H4 (cell line): ENCODE measurements at places on chromosomes 16 and 17.

- no peak for DNase-seq
Observed at GRCh38 chr16:48393485-48394354, 8.5 kb upstream of the SIAH1 start.

DNA sequence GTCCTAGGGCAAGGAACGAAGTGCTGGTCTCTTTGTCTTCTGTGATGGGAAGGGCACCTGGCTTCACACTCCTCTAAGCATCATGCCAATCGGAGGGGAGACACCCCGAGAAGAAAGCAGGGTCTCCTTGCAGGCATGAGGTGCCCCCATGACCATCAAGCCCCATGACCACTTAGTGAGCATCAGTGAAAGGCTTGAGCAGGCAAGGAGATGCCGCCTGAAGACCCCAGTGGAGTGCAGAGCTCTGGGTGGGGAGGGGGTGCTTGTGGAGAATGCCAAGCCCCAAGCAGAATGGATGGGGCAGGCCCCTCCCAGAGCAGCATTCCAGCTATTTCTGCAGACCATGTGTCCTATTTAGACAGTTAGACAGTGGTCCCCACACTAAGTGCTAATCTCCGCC lies 232.7 kb upstream of the TNRC6C start:
- DNase-seq: no peak

DNA sequence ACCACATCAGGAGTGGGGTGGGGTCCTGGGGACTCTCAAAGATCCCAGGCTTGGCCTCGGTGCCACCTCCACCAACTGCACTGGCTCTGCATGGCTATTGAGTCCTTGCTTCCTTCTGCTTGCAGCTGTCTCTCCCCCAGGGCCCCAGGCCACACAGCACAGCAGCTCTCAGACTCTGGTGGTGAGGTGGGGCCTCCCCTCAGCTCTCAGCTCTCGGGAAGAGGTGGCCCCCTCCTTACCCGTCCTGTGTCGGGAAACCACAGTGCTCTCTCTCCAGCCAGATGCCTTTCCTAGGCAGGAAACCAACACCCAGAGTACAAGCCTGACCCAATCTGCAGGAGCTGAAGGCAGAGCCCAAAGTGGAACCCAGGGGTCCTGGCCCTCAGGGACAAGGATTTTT lies 18.5 kb downstream of the SRCIN1 start:
- DNase-seq: no peak

DNA sequence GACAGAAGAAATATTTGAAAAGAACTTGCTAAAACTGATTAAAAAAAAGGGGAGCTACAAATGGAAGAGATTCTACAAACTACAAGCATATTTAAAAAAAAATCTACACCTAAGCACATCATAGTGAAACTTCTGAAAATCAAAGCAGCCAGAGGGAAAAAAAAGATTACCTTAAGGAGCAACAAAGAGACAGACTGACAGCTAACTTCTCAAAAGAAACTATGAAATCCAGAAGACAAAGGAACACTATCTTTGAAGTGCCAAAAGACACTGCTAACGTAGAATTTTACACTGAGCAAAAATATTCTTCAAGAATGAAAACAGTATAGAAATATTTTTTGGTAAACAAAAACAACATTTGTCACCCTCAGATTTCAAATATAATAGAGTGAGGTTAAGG lies 151.2 kb downstream of the MYO1D start:
- DNase-seq: no peak

GRCh38 chr16:17309510-17309909 lies 161.2 kb downstream of the XYLT1 start:
- no peak for DNase-seq

- no peak for DNase-seq
Observed at GRCh38 chr17:80453998-80454556, 22.3 kb downstream of the NPTX1 start.

GRCh38 chr17:3974138-3974687 lies 10.0 kb upstream of the ATP2A3 start:
- no peak for DNase-seq

GRCh38 chr17:8210761-8211458 lies 535 bp upstream of the AURKB start:
- DNase-seq: no peak

GRCh38 chr16:50124769-50125168 lies 28.3 kb upstream of the TENT4B start:
- no peak for DNase-seq

DNA sequence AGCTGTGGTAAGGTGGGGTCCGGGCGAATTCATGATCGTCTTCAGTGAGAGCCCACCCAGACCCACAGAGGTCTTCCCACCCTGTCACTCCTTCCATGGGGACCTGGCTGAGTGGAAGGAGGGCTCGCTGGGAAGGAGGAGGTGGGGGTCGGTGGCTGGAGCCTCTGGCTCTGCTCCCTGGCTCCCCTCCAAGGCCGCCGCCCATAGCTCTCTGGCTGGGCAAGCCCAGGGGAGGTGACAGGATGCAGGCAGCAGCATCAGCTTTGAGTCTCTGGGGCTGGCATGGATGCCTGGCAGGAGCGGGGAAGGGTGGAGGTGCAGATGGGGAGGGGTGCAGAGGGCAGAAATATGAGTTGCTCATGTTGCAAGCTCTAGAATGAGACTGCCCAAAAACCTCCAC lies 147.0 kb downstream of the ENGASE start:
- no peak for DNase-seq

DNA sequence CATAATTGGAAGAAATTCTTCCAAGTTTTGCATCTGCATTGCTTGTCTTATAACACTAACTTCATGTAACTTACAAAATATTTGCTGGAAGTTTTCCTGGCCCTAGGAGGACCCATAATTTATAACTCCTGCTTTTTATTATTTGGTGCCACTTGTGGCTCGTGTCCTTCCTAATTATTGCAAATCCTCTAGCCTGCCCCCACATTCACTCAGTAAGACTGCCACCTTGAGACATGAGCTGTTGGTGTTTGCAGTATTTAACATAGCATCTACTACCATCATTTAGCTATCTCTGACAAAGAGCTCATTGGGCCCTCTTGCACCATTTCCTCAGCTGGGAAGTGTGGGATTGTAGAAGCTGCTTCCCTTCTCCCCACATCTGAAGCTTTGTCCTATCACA lies 49.5 kb downstream of the FTO start:
- no peak for DNase-seq

DNA sequence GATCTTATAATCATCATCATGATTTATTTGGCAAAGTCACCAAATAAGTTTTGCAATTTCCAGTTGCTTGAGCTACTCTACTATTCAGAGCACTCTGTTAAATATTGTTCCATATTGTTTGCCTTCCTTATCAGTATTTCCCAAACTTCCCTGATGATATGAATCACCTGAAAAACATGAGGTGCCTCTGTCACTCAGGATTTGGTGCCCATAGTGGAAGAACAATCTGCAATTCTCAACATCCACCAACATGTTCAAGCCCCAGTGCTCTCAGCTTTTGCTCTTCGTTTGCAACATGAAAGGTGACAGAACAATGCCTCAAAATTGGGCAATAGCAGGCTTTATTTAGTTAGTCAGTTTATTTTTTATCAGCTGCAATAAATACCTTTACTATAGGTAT lies 28.6 kb upstream of the WSB1 start:
- DNase-seq: no peak

DNA sequence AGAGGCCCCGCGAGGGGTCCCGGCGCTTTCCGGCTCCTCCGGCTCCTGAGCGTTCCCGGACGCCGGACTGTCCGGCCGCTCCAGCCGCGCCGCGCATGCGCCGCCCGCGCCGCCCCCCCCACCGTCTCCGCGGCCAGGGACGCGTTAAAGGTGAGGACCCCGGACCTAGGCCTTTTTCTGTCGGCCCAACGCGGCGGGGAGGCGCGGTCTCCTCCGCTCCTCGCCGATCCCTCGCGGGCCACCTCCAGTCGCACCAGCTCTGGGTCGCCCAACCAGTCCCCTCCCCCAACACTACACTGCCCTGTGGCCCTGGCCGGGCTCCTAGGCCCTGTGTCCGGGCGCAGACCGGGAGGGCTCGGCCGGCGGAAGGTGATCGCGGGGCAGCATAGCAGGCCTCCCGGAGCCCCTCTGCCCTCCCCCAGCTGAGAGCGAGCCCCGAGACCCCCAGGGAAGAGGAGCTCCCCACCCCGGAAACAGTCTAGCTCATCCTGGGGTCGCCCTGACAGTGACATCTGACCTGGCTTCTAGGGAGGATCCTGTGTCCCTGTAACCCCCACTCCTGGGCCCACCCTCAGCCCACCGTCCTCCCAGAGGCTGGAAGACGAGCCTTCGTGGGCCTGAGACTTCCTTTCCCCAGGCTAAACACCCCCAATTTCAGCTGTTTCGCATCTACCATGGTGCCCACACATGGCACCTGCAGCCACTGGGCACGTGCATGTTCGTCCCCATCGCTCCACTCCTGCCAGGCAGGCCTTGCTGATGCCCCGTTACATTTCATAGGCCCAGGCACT lies 14.7 kb upstream of the BCAR1 start:
- no peak for DNase-seq

GRCh38 chr17:75081611-75082540 lies 5.9 kb upstream of the SLC16A5 start:
- DNase-seq: no peak

DNA sequence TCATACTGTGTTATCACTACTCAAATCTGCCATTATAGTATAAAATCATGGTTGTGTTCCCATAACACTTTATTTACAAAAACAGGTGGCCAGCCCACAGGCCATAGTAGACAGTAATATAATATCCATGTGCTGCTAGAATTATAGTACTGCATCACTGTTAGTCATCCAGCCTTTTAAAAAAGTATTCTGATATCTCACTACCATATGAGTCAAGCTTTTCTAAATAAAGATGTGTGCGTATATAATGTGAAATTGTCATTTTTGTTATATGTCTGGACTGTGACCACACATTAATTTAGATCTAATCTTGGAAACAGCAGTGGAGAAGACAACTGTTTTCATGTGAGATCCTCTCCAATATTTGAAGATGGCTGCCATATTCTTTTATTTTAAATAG lies 1049.1 kb upstream of the GOT2 start:
- DNase-seq: no peak

DNA sequence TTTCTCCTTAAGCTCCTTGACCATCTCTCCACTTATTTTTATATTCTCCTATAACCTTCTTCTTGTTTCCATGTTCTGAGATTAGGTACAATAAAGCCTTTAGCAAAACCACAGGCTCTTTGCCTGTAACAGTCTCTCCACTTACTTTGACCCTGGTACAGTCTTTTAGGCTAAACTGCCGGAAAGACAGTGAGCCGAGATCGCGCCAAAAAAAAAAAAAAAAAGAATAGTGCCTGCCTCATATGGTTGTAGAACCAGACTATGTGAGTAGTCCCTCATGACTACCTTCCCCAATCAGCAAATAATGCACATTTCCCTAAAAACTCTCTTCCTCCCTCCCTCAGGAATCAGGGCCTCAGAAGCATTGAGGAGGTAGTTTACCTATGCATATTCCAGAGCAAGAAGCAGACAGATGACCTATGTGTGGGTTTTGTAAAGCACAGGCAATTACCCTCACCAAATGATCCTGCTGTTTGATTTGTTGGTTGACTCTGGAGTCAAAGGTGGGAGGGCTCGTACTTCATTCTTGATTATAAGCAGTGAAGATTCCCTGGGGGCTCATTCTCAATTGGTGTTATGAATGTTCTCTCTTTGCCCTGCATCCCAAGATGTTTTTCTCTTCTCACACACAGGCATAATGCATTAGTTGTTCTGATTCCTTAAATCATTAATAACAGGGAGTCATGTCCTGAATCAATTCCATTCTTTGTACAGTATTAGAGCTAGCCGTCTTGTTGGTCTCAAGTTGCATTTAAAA lies 8.9 kb upstream of the NME1 start:
- no peak for DNase-seq

DNA sequence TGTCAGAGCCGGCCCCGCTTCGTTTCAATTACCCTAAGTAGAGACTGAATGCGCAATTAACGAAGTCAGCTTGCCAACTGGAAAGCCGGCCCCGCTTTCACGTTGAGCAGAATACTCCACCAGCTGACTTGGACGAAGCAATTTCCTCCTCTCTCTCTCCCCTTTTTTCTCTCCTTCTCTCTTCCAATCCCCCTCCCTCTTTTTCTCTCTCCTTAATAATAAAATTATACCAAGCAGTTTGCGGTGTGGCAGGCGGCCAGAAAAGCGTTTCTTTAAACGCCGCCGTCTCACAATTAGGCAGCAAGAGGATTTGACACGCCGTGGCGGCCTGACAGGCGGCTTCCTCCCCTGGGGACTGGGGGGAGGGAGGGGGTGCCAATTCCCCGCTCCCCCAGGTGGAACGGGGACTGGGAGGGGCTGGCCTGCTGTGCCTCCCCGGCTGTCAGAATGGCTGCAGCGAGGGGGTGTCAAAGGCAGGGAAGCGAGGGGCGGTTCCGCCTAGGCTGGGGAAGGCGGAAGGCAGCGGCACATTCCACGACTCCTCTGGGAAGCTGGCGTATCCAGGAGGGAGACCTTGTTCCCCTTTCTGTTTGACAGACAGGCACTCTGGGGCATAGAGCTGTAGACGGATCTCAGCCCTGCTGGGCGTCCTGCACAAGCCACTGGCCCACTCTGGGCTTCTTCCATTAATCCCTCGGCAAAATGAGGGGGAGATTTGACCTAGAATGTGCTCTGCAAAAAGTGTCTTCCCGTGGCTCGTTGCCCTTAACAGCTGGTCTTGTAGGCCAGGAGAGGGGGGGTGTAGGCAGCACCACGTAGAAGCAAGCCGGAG lies 52.7 kb downstream of the SREBF1 start:
- DNase-seq: no peak

DNA sequence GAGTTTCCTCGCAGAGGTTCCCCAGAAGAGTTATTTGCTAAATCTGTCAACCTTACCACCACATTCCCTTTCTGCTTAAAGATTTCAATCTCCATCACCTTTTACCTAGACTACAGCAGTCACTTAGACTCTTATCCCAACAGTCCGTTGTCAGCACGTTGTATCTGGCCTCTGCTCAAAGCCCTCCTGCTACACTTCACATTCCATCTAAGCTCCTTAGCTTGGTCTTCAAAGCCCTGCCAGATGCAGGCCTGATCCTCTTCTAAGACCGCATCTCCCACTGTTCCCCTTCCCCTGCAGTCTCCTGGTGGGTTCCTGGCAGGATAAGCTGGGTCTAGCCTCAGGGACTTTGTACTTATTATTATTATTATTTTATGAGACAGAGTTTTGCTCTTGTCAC lies 10.3 kb upstream of the SRCAP start:
- no peak for DNase-seq

- DNase-seq: no peak
Observed at GRCh38 chr17:80941171-80941570, 50.5 kb upstream of the CHMP6 start.

GRCh38 chr17:13384626-13385025 lies 217.1 kb downstream of the HS3ST3A1 start:
- DNase-seq: no peak

- no peak for DNase-seq
Observed at GRCh38 chr17:78724999-78725398, 57.1 kb downstream of the CYTH1 start.

DNA sequence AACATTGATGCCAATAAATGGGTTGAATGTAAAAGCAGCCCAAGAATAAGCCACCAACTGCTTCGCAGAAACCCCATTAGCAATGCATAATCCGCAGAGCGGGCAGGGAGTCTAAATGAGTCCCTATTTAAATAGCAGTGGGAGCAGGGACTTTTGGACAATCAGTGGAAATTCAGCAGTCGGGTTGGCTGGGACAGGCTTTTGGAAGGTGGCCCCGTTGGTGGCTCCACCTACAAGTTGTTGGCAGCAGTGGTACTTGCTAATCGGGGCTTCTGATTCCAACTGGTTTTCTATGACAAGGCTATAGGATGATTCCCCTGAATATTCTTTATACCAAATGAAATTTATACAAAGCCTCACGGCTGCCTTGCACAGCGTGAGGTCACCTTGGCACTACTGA lies 86.3 kb downstream of the WDR59 start:
- no peak for DNase-seq
